Right kidney (tissue), 9 donors: ENCODE measurements at places on chromosomes 6 and 20.

GRCh38 chr6:104046426-104046825 lies 813.3 kb downstream of the HACE1 start:
- no peak for DNase-seq

DNA sequence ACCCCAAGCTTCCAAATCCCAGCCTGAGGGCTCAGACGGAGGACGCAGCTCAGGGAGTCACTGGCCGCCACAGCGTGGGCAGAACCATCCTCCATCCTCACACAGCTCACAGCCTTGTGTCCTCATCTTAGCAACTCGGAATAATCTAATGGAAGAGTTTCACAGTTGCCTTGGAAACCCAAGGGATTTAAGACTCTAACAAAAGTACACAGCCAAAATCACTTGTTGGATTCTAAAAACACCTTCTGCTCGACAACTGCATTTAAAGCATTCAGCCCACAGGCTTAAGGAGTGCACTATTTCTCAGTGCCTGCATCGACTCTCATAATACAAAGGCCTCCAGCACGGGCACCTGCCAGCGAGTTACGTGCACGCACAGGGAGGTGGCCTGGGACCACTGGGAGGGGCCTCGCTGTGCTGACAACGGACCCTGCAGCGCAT lies 45.4 kb downstream of the ZBTB46 start:
- DNase-seq: no peak

GRCh38 chr6:2817903-2818443 lies 23.7 kb downstream of the SERPINB1 start:
- peak; percentile 23 for DNase-seq

- DNase-seq: no peak
Observed at GRCh38 chr20:49951151-49951550, 15.0 kb downstream of the RNF114 start.

DNA sequence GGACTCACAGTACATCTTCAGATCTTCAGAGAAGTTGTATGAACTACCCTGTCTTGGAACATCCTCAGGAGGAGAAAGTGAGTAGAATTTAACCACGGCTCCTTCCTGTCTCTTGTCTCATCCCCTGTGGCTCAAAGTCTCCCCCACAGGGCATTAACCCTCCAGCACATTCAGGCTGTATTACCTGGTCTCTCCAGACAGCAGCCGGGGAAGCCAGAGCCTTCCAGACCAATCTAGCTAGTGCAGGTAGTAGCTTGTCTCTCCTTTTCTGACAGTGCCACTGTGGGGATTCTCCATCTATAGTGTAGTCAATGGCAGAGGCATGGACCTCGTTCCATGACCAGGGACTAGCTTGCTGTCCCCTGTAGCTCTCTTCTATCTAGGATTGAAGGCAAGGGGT lies 16.9 kb upstream of the ELMO2 start:
- no peak for DNase-seq

DNA sequence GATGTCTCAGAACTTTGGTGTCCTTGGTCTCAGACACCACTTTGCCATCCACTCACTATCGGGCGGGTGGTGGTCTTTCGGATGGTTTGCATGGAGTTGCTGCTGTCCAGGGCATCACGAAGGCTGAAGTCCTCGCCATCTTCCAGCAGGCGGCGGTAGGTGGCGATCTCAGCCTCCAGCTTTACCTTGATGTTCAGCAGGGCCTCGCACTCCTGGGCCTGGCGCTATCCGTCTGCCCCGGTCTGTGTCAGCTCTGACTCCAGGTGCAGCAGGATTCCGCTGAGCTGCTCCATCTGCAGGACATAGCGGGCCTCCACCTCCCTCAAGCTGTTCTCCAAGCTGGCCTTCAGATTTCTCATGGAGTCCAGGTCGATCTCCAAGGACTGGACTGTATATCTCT lies 36.0 kb downstream of the ZNF311 start:
- no peak for DNase-seq

DNA sequence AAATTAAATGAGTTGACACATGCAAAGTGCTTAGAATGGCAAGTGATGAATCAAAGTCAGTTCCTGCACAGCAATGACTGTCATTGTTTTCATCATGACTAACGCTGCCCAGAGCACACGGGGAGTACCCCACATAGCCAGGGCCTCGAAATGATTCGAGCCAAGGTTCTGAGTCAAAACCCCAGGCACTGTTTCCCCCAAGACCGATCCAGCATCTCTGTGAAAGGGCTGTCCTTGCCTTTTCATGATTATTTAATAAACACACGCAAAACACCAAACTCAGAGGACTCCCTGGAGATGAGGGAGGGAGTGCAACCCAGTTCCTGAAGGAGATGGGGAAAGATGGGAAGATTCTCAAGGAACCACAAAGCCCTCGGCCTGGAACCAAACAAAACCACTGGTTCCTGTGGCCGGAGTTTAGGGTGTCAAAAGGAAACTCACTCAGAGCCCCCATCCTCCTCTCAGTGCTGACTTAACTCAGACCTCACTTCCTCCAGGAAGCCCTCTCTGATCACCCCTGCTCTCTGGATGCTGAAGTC lies 3.8 kb downstream of the PREX1 start:
- DNase-seq: no peak

DNA sequence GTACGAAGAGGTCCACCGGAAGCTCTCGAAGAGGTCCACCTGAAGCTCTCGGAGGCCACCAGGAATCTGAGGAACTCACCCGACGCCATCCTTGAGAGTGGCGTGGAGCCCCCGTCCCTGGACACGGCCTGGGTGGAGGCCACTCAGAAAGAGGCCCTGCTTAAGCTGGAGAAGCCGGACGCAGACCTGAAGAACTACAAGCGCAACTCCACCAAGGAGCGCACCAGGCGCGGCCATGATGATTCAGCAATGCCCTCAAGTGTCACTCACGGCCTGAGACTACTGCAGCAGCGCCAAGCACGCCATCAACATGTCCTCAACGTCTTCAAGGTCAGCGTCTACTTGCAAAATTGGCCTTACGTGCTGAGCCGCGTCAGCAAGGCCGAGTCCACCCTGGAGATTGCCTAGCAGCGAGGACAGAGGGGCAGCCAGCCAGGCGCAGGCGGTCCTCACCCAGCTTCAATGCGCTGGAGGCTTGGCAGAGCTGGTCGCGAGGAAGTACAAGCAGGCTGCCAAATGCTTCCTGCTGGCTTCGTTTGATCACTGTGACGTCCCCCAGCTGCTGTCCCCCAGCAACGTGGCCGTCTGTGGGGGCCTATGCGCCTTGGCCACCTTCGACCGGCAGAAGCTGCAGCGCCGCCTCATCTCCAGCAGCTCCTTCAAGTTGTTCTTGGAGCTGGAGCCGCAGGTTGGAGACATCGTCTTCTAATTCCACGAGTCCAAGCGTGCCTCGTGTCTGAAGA lies 7.7 kb upstream of the GJA10 start:
- no peak for DNase-seq

GRCh38 chr6:1757131-1757530 lies 147.4 kb downstream of the FOXC1 start:
- no peak for DNase-seq

DNA sequence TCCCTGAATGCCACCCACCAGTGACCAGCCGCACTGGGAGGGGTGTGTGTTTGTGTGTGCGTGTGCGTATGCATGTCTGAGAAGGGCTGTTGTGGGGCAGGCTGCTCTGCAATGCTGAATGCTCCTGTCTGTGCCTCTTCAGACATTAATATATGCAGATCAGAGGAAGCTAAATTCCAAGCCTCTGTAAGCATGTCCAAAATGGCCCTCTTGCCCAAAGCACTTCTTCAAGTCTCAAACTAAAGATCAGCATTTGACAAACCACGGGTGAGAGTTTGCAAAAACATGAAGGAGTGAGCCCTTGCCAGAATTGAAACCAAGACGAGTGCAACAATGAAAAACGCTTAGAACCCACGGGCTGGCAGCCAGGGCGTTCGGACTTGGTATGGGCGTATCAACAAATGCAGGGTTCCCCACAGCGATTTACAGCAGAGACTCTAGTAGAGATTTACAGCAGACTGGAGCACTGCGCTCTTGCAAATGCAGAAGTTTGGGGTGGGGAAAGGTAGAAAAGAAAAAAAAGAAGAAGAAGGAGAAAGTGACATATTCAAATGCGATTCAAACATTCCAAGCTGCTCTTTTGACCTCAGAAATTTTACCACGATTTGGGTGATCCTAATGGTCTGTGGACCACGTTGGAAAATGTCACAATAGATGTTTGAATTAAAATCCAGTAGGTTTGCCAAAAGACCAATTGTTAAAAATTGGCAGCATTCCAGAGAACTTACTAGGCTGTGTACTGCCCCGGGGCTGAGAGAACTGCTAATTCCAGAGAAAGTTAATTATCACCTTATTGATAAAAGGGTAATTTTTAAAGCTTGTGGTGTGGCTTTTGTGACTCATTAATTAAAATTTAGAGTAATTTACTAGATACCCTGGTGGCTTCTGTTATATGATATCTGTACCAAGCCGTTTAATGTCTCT lies 3.5 kb downstream of the SCML4 start:
- peak; percentile 51 for DNase-seq

- DNase-seq: no peak
Observed at GRCh38 chr6:7219310-7219709, 93.7 kb downstream of the SSR1 start.

GRCh38 chr20:9027626-9028025 lies 41.3 kb upstream of the PLCB4 start:
- no peak for DNase-seq

DNA sequence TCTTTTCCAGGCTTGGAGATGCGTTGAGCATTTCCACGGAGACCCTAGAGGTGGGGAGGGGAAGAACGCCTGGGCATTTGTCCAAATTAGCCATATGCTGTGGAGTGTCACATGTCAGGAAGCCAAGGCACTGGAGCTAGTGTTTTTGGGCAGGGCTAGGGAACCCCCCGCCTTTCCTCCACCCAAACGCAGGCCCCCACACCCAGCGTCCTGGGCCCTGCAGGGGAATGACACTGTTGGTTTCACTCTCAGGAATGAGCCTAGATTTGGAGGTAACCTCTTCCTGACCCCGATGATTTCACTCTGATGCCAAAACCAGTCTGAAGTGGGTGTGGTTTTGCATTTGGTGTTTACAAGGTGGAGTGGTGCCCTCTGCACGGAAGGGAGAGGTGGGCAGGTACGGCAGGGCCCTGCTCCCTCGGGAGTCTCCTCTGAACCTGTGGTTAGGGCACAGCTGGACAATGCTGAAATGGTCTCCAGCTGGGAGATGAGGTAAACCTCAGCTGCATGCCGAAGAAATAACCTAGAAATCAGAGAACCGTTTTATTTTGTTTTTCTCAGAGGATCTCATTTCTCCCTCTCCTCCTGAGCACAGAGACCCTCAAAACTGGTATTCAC lies 29.5 kb downstream of the MTHFD1L start:
- peak; percentile 31 for DNase-seq

DNA sequence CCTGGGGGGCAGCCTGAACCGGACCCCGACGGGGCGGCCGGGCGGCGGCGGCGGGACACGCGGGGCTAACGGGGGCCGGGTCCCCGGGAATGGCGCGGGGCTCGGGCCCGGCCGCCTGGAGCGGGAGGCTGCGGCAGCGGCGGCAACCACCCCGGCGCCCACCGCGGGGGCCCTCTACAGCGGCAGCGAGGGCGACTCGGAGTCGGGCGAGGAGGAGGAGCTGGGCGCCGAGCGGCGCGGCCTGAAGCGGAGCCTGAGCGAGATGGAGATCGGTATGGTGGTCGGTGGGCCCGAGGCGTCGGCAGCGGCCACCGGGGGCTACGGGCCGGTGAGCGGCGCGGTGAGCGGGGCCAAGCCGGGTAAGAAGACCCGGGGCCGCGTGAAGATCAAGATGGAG lies 636 bp downstream of the SRF start:
- DNase-seq: peak; percentile 82

DNA sequence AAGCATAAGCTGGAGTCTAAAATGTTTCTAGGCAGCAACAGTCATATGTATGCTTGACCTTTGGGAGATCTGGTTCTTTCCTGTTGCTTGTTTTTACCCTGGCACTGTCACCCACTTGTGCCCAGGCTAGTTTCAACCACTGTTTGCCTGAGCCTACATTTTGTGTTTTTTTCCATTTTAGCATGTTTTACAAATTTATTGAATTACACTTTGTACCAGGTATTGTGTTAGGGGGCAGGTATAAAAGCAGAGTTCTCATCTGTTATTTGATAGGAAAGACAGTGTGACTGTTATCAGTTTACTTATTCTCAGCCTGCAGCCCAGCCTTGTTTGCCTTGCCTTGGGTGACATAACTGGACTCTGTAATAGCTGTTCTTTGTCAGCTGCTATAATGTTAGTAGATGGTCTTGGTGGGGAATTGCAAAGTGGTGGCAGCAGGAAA lies 147.0 kb downstream of the CDKAL1 start:
- no peak for DNase-seq

DNA sequence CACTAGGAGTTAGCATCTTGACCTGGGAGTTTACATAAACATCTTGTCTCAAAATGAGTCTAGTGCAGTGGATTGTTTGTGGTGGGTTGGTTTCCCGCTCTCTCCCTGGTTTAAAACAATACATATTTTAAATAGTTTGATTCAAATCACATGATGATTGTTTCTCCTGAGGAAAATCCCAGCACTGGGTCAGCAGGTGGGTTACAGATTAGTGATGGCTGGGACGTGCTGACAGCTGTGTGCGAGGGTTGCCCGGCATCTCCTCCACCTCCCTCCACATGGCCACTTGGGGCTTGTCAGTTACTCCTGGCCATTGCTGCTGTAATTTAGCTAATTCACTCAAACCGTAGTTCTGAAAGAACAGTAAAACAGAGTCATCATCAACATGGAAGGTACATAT lies 306.4 kb upstream of the CITED2 start:
- DNase-seq: no peak

- DNase-seq: no peak
Observed at GRCh38 chr6:80234401-80234800, 127.9 kb downstream of the BCKDHB start.

GRCh38 chr20:41094353-41095055 lies 42.8 kb upstream of the PLCG1 start:
- no peak for DNase-seq
